Stimulated activated CD8-positive, alpha-beta memory T cell treated with anti-CD3 and anti-CD28 coated beads, Interleukin-4, amount 100 ng/mL, for 4 hours (primary cell): ENCODE measurements at places on chromosomes 2 and 18.

DNA sequence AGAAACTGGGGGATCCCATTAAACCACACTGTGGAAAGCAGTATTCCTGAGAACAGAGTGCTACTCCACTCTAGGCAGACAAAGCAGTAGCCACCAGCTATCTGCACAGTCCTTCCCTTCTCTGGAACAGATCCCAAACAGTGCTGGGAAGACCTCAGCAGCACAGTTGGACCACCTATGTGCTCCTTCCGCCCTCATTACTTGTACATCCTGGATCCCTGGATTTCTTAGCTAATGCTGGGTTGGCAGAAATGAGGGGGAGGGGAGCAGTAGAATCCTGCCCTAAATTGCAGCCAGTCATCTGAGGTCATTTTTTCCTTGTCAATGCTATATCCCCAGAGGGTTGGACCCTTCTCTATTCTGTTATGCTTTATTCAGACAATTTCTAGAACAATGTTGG is 13.8 kb upstream of the MALT1 start:
- DNase-seq: no peak

GRCh38 chr2:22281033-22281432 is 1103.9 kb upstream of the KLHL29 start:
- no peak for DNase-seq

GRCh38 chr2:9763356-9764152 is 79.7 kb upstream of the TAF1B start:
- no peak for DNase-seq

DNA sequence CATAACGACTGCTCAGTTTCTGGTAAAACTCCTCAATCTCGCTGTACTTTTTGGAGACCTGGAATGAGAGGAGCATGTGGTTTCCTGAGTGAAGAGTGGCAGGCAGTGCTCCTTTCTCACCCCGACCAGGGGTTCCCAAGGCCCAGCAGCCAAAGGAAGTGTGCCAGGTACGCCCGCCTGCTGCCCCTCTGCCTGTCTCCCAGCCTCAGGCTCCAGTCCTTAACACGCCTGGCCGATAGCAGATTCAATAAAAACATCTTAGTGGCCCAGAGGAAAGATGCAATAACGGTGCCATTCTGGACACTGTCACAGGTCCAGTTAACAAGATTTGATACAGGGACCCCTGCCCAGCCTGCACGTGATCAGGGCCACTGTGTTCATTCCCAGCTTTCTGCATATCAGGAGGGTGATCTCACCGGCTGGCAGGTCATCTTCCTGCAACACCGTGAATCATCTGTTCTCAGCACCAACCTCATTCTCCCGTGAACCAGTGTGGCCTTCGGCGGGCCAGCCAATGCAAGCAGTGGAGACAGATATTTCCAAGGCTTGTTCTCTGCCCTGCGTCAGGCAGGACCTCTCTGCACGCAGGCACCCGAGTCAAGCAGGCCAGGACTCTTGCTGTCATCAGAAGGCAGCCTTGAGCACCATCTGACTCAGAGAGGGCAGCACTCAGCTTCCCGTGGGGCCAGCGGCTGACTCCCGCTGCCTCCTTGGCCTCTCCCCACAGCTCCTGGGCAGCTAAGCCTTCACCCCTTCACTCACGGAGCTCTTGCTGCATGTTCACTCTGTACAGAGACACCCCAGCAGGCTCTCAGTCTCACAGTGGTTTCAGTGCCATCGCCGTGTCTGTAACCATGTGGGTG is 9.5 kb downstream of the HS1BP3 start:
- DNase-seq: no peak

DNA sequence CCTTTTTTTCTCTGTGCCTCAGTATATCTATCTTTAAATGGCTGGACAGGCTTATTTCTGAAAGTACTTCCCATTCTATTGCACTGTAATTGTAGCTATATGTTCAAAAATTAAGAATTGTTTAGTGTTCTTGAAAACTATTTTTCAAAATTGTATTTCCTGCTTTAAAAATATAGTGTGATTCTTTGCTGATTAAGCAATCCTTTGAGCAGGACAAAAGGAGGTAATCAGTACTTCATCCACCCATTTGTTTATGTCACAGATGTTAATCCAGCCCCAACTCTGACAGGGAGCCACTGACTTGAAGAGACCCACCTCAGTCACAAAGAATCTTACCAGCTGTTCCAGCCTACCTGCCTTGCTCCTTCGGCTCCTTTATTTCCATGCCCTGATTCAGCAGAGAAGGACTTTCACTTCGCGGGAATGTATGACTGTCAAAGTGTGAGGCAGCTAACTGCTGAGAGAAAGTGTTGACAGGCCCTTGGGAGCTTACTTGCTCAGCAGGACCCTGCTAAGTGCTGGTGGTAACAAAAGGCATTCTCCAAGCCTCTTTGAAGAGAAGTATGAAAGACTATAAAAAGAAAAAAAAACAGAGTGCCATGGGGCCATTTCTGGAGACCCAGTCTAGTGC is 393.3 kb upstream of the CYRIA start:
- no peak for DNase-seq

DNA sequence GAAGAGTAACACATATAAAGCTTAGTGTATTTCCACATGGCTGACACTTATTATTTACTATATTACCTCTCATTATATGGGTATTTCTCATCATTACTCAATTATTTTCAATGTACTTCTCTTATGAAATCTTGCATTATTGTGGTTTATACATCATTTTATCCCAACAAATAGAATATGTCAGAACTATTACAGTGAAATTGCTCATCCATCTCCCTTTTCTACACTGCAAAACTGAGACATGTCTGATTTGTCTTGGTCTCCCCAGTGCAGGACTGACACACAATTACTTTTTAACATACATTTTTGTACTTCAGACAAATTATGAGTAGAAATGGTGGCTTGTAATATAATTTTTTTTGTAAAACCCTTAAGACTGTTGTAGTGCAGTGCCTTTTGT is 600.9 kb downstream of the PLCL1 start:
- DNase-seq: no peak

GRCh38 chr2:16038621-16039020 is 98.3 kb downstream of the MYCN start:
- no peak for DNase-seq

GRCh38 chr2:38744399-38744780 is 6.8 kb downstream of the SRSF7 start:
- DNase-seq: no peak

DNA sequence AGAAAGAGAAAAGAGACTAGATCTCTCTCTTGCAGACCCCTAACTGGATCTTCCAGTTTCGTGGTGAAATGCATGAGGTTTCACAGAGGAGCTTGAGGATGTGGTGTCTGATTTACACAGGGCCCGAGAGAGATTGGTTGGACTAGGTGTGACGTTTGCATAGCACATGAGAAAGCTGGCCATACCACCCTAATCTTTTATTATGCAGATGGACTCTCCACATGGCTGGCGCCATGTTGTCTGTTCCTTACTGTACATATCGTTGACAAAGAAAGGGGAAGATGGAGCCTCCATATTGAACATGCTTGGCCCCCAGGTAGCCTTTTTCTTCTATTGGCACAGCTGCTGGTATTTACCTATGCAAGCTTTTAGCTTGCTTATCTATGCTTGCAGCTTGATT is 27.5 kb upstream of the PGAP1 start:
- DNase-seq: no peak

DNA sequence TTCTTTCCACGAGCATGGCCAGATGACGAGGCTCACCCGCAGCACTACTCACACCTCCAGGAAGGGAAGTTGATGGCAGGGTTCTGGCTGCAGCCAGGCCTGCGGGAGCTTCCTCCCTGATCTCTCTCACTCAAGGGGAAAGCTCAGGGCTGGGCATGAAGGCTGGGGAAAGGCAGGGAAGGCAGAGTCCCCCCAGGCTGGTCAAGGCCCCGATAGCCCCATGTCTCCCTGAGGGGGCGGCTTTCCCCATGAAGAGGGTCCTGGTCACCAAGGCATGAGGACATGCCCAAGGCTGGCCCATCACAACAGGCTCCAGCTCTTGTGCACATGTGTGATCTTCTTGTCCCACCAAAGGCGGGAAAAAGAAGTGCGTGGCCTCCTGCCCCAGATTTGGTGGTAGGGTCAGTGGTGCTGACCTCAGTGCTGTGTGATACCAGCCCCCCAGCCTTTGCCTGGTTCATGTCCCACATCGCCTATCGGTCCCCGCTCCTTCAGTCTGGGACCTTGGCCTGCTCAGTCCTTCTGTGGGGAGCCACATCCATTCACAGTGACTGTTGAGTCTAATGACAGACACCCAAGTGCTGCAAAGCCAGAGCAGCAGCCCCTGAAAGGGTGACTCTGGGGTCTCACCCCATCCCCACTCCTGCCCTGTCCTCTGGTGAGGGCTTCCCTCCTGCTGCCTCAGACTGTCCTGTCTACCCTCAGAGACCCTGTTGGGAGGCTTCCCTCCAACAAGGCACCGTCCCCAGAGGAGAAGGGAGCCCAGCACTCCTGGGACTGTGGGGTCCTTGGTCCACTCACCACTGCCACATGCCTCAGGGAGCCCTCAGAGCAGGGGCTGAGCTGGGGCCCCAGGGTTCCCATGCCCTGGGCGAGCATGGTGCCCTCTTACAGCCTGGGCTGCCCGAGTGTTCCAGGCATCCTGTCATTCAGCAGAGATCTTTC is 49.8 kb upstream of the ALPP start:
- DNase-seq: no peak

- no peak for DNase-seq
Observed at GRCh38 chr18:46141199-46141598, 37.0 kb downstream of the HAUS1 start.

- DNase-seq: no peak
Observed at GRCh38 chr2:236229186-236229585, 35.0 kb downstream of the ASB18 start.

DNA sequence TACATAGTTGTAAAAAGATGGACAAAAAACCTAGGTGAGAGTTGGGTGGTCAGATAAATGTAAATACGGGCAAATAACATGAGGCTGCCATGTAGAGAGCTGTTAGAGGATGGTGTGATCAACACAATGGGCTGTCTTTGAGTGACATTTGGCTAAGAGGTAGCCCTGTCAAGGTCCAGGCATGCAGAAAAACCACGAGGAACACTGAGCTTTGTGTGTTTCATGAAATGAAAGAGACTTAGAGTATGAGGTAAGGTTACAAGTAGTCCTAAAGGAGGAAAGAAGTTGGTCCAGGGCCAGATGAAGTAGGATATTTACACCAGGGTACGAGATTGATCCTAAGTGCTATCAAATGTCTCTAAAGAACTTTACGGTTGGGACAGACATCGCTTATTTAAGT is 160.9 kb downstream of the RDH14 start:
- DNase-seq: no peak

DNA sequence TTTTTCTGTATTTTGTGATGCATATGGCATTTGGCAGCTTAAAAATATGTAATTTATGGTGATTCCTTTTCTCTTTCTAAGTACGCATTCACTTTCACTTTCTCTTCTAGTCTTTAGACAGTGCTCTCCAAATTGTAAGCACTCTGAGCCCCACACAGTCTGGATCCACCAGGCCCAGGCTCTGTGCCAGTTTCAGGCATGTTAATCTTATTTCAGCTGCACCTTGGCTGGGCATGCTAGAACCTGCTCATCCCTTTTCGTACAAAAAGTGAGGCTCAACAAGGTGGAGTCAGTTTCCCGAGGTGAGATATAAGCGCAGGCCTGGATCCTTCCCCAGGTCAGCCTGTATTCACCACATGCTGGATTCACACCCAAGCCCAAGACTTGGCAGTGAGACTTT is 203.9 kb downstream of the MTX2 start:
- no peak for DNase-seq

- DNase-seq: no peak
Observed at GRCh38 chr2:236674238-236674637, 104.6 kb downstream of the ACKR3 start.

- no peak for DNase-seq
Observed at GRCh38 chr2:60891180-60891579, 9.8 kb downstream of the REL start.

GRCh38 chr2:63596401-63596883 is 7.7 kb downstream of the MDH1 start:
- DNase-seq: no peak

DNA sequence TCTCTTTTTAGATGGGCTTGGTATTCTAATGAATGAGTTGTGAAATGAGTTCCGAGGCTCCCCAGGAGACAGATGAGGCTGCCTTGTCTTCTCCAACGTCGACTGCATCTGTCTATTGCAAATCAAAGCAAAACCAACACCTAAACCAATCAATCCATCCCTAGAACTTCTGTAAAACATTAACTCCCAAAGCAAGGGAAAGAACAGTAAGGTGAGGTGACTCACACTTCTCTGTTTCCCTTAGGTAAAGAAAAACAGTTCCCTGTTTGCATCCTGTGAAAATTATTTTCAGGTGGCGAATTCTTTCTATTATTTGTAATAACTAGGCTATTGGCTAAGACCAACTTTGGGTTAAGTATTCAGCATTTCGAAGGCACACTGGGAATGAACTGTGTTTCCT is 249.4 kb downstream of the EPHA4 start:
- no peak for DNase-seq

- DNase-seq: no peak
Observed at GRCh38 chr2:226701052-226701451, 98.6 kb downstream of the IRS1 start.

- DNase-seq: no peak
Observed at GRCh38 chr2:112688086-112688880, 32.5 kb upstream of the NT5DC4 start.

DNA sequence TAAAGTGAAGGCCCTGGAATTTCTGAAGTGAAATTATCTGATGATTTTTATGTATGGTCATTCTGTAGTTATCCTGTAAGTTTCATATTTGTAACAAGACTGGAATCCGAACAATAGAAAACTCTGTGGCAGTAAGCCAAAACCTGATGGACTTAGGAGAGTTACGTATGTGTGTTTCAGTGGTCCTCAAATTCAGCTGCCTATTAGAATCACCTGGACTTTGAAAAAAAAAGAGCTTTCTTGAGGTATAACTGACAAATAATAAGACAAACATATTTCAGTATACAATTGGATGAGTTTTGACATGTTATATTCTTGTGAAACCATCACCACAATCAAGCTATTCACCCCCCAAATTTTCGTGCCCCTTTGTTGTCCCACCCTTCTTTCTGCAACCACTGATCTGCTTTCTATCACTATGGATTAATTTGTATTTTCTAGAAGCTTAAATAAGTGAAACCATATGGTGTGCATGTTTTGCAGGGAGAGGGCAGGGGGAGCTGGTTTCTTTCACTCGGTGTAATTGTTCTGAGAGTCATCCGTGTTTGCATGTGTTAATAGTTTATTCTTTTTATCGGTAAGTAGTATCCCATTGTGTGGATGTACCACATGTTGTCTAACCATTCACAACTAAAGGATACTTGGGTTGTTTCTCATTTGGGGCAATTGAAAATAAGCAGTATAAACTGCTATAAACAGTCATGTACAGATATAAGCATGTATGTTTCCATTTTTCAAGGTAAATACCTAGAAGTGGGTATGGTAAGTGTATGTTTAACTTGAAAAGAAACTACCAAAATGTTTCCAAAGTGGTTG is 50.2 kb upstream of the EML4 start:
- no peak for DNase-seq

DNA sequence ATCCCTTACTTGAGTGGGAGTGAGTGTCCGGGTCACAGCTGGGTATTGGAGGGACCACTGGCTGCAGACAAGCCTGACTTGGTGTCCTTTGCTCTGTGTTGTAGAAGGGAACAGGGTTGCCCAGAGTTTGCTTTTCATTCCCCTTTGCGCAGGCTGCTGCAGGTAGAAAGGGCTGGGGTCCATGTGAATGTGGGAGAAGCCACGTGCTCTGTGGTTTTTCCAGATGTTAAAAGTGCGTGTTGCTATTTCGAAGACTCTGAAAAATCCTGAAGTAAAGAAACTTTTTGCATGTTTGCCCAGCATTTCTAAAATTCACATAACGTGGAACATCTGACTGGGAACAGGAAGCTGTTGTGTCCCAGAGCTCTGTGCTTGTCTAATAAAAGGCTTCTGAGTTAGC is 28.8 kb downstream of the GLI2 start:
- no peak for DNase-seq
